Karpas-422 (cell line): ENCODE measurements at places on chromosomes 5 and 9. TPM values are rescaled to one million over a fixed set of nuclear protein-coding genes. Genes with fewer than 3 reads are reported as not detected.
A peak's percentile ranks its signal among the peaks of the same experiment; 100 is the strongest.

- no peak overlapping the region for H3K4me3 ChIP-seq
- peaks cover 23% of the 10 kb centered on the region for H3K4me1 ChIP-seq
- H3K27me3 ChIP-seq, result no peaks in the 10 kb centered on the region
- H3K27ac ChIP-seq, result peak overlapping the region; percentile 43; the same call in 1 of the 2 replicates
- peak; percentile 60 for DNase-seq
Observed at GRCh38 chr5:172849606-172850453, 15.8 kb downstream of the ERGIC1 start.

- no peak for DNase-seq
- H3K27ac ChIP-seq, result no peak overlapping the region
- no peaks in the 10 kb centered on the region for H3K4me1 ChIP-seq
Observed at GRCh38 chr5:159971514-159971913, 37.4 kb upstream of the TTC1 start.

GRCh38 chr5:74240783-74241750 lies 399.5 kb downstream of the ENC1 start:
- H3K4me3 ChIP-seq, result no peak overlapping the region
- H3K27ac ChIP-seq, result no peak overlapping the region
- H3K36me3 ChIP-seq, result no peaks in the 10 kb centered on the region
- no peaks in the 10 kb centered on the region for H3K4me1 ChIP-seq
- H3K27me3 ChIP-seq, result no peaks in the 10 kb centered on the region

DNA sequence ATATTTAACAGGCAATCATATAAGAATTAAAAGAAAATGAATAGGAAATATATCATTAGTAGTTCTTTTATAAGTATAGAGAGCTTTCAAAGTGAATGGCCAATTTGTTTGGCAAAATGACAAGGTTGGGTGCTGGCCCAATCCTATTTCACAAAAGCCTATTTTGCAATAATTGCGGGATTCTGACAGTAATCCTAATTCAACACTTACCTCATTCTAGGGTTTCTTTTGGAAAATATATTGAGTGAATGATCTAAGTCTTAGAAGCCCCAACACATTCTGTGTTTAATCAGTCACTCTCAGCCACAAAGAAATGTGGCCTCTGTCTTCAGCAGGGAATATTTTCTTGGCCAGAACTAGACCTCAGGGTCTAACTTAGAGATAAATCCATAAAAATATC lies 835.9 kb upstream of the ZNF608 start:
- DNase-seq, result no peak
- no peak overlapping the region for H3K4me3 ChIP-seq
- no peaks in the 10 kb centered on the region for H3K4me1 ChIP-seq
- H3K27me3 ChIP-seq, result no peaks in the 10 kb centered on the region
- no peaks in the 10 kb centered on the region for H3K36me3 ChIP-seq

DNA sequence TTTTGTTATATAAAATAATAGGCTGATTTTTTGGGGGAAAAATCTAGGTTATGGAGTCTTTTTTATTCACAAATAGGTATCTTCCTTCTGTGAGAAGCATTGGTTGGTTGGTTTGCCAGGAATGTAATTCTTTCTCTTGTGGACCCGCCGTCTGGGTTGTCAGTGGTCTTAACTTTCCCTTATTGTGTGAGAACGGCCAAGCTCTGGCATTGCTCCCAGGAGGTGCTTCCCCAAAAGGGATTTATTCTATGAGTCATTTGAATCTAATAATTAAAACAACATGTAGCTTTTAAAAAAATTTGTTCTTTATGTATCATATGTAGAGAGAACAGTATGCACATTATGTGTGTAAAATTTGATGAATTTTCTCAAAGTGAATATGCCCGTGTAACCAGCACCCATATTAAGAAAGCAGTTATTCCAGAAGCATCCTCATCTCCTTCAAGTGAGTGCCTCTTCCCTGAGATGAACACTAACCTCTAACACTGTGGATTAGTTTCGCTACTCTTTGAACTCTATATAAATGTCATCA lies 114.4 kb downstream of the MAST4 start:
- H3K27ac ChIP-seq, result no peak overlapping the region
- DNase-seq, result peak; percentile 12
- no peaks in the 10 kb centered on the region for H3K36me3 ChIP-seq
- H3K4me1 ChIP-seq, result peaks cover under 1% of the 10 kb centered on the region; the same call in 1 of the 2 replicates
- no peak overlapping the region for H3K4me3 ChIP-seq
- no peaks in the 10 kb centered on the region for H3K27me3 ChIP-seq

DNA sequence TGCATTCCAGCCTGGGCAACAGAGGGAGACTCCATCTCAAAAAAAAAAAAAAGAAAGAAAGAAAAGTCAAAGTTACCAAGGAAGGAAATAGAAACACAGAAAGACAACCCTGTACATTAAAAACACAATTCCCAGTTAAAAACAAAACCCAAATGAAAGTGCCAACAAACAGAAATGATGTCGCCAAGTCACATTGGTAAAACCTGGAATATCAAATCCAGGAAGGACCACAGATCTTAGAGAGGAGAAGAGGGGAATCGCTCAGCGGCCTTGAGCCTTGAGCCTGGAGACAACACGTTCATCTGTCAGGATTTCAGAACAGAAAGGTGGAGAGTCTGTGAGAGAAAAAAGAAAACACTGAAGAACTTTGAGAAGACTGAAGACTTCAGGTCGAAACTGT lies 1.2 kb upstream of the ZDHHC11 start:
- no peaks in the 10 kb centered on the region for H3K36me3 ChIP-seq
- no peaks in the 10 kb centered on the region for H3K4me1 ChIP-seq
- no peak for DNase-seq

- no peaks in the 10 kb centered on the region for H3K36me3 ChIP-seq
- no peak overlapping the region for H3K4me3 ChIP-seq
- peaks cover 46% of the 10 kb centered on the region for H3K4me1 ChIP-seq
- H3K27me3 ChIP-seq, result no peaks in the 10 kb centered on the region
- H3K27ac ChIP-seq, result no peak overlapping the region
- DNase-seq, result no peak
Observed at GRCh38 chr5:127766676-127767335, 63.6 kb downstream of the CCDC192 start.

GRCh38 chr9:122051351-122052321 lies 41.5 kb downstream of the TTLL11 start:
- H3K36me3 ChIP-seq, result no peaks in the 10 kb centered on the region
- no peak for DNase-seq
- H3K4me1 ChIP-seq, result no peaks in the 10 kb centered on the region
- H3K27me3 ChIP-seq, result no peaks in the 10 kb centered on the region

GRCh38 chr5:52709167-52709925 lies 78.4 kb upstream of the ITGA1 start:
- H3K4me1 ChIP-seq, result no peaks in the 10 kb centered on the region
- no peaks in the 10 kb centered on the region for H3K27me3 ChIP-seq
- H3K36me3 ChIP-seq, result no peaks in the 10 kb centered on the region

DNA sequence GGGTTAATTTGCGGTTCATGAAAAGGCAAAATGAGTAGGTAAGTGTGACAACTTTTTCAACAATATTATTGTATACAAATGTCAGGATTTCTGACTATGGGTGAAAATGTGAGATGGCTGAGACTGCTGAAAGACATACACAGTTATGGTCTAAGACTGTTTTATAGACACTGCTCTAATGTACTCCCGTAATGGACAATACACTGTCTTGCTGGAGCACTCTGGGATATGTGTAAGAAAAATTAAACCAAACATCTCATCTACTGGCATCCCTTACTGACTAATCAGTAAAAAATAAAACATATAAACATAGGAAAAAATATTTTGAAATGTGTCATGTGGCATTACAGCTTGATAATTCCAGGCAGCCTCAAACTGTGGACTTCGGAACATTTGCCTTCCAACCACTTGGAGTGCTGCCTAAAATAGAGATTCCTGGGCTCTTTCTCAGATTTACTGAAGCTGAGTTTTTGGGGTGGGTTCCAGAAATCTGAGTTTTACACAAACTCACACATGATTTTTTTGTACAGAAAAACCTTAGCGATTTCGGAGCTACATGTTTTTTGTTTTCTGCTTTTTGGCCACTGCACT lies 233.9 kb upstream of the TBCA start:
- H3K4me3 ChIP-seq, result no peak overlapping the region
- H3K27me3 ChIP-seq, result no peaks in the 10 kb centered on the region
- H3K4me1 ChIP-seq, result 0 out of 2 replicates have a peak, but pooled peaks cover 3% of the 10 kb centered on the region

- H3K27me3 ChIP-seq, result no peaks in the 10 kb centered on the region
- H3K27ac ChIP-seq, result no peak overlapping the region
- DNase-seq, result peak; percentile 78
Observed at GRCh38 chr9:101711330-101711941, 27.0 kb downstream of the GRIN3A start.

GRCh38 chr5:175166026-175166425 lies 278.0 kb downstream of the DRD1 start:
- H3K27me3 ChIP-seq, result no peaks in the 10 kb centered on the region
- H3K4me1 ChIP-seq, result no peaks in the 10 kb centered on the region
- H3K36me3 ChIP-seq, result no peaks in the 10 kb centered on the region
- no peak for DNase-seq

GRCh38 chr5:81852291-81853029 lies 101.6 kb upstream of the SSBP2 start:
- H3K27me3 ChIP-seq, result no peaks in the 10 kb centered on the region
- peaks cover 32% of the 10 kb centered on the region for H3K4me1 ChIP-seq
- H3K27ac ChIP-seq, result no peak overlapping the region

GRCh38 chr9:91163773-91164471 lies 197.8 kb downstream of the AUH start:
- no peak for DNase-seq
- no peaks in the 10 kb centered on the region for H3K27me3 ChIP-seq
- no peaks in the 10 kb centered on the region for H3K36me3 ChIP-seq
- H3K4me1 ChIP-seq, result no peaks in the 10 kb centered on the region

- no peaks in the 10 kb centered on the region for H3K4me1 ChIP-seq
- H3K4me3 ChIP-seq, result no peak overlapping the region
- no peaks in the 10 kb centered on the region for H3K27me3 ChIP-seq
- H3K36me3 ChIP-seq, result no peaks in the 10 kb centered on the region
- no peak for DNase-seq
Observed at GRCh38 chr5:168969326-168969886, 331.5 kb downstream of the SLIT3 start.

DNA sequence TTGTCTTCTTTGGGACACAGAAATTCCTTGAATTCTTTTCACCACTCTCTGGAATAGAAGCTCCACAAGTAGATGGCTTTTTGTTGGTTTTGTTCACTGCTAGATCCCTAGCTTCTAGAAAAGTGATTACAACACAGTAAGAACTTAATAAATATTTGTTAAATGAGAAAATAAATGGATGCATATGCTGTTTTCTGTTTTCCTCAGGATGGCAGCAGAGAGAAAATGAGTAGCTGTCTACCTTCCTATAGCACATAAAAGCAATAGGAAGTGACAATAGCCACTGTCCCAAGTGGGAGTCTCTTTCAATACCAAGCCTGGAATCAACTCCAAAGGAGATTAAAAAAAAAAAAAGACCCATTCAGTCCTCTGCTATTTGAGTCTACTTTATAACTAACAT lies 100.6 kb upstream of the NREP start:
- H3K27me3 ChIP-seq, result no peaks in the 10 kb centered on the region
- DNase-seq, result no peak
- H3K27ac ChIP-seq, result no peak overlapping the region
- no peaks in the 10 kb centered on the region for H3K36me3 ChIP-seq

DNA sequence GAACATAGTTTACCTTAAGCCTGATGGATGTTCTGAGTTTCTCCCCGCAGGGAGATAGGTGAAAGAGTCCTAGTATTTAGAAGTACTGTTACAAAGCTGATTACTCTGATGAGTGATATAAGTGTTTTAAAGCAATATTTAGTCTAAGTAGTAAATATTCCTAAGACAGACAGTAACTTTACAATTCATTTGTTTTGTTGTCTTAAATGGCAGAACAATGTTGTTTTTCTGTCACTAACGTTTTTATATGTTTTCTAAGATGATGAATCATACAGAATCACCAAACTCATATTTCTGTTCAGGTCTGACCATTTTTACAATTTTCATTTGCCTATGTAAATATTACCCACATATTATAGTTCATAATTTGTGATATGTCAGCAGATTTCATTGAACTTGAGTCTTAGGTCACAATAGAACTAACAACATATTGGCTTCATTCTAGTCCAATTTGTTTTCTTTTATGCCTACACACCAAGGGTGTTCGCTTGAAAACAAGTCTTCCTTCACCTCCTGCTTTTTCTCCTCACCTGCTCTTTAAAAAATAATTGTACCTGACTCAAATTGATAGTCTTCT lies 30.6 kb downstream of the MAP3K1 start:
- H3K27me3 ChIP-seq, result no peaks in the 10 kb centered on the region
- H3K27ac ChIP-seq, result no peak overlapping the region
- H3K4me3 ChIP-seq, result no peak overlapping the region
- H3K4me1 ChIP-seq, result peaks cover 61% of the 10 kb centered on the region
- DNase-seq, result no peak
- no peaks in the 10 kb centered on the region for H3K36me3 ChIP-seq

- no peak overlapping the region for H3K27ac ChIP-seq
- no peak overlapping the region for H3K4me3 ChIP-seq
- H3K36me3 ChIP-seq, result no peaks in the 10 kb centered on the region
- no peak for DNase-seq
Observed at GRCh38 chr9:14957109-14957508, 46.9 kb upstream of the FREM1 start.

- no peak overlapping the region for H3K27ac ChIP-seq
- H3K27me3 ChIP-seq, result no peaks in the 10 kb centered on the region
- H3K4me3 ChIP-seq, result no peak overlapping the region
- no peak for DNase-seq
- no peaks in the 10 kb centered on the region for H3K36me3 ChIP-seq
- H3K4me1 ChIP-seq, result no peaks in the 10 kb centered on the region
Observed at GRCh38 chr5:87156631-87157030, 111.1 kb upstream of the RASA1 start.

DNA sequence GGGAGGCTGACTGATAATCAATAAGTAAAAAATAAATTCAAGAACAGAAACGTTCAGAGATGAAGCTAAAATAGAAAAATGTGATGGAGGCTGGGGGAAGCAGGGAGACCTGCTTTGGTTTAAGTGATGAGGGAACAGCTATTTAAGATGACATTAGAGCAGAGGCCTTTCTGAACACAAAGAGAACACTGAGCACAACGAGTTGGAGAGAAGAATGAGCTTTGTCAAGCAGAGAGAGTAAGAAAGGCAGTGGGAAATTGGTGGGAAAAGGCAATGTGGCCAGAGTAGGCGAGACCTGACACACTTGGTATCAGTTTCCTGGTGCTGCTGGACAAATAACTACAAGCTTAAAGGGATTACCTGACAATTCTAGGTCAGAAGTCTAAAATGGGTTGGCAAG lies 20.0 kb downstream of the AUH start:
- no peak for DNase-seq
- H3K4me3 ChIP-seq, result no peak overlapping the region
- peaks cover 34% of the 10 kb centered on the region for H3K36me3 ChIP-seq
- H3K27me3 ChIP-seq, result no peaks in the 10 kb centered on the region

GRCh38 chr9:98907055-98907454 lies 36.7 kb upstream of the COL15A1 start:
- no peaks in the 10 kb centered on the region for H3K36me3 ChIP-seq
- no peaks in the 10 kb centered on the region for H3K27me3 ChIP-seq
- H3K27ac ChIP-seq, result no peak overlapping the region
- peaks cover 11% of the 10 kb centered on the region for H3K4me1 ChIP-seq
- H3K4me3 ChIP-seq, result no peak overlapping the region

PRDM9 gene
- not detected in 2 replicates for total RNA-seq

BTNL3 gene
- not detected in 2 replicates for total RNA-seq

OR1L1 gene
- not detected in 2 replicates for total RNA-seq

DDX4 gene
- not detected in 2 replicates for total RNA-seq

LCN9 gene
- total RNA-seq, result not detected in 2 replicates

DNM1 gene
- total RNA-seq, result 0.65 and 5.0 TPM in 2 replicates

CXCL14 gene
- not detected in 2 replicates for total RNA-seq

BSPRY gene
- not detected in 2 replicates for total RNA-seq

SPINK7 gene
- total RNA-seq, result not detected in 2 replicates

NADK2 gene
- total RNA-seq, result 33.2 and 36.9 TPM in 2 replicates

LHX3 gene
- total RNA-seq, result not detected in 2 replicates

GLRA1 gene
- total RNA-seq, result not detected in 2 replicates

BRINP1 gene
- not detected in 2 replicates for total RNA-seq
